Body of pancreas (tissue), 4 donors: ENCODE measurements at places on chromosomes 6 and 20. TPM values are rescaled to one million over a fixed set of nuclear protein-coding genes. Genes with fewer than 3 reads are reported as not detected.

DNA sequence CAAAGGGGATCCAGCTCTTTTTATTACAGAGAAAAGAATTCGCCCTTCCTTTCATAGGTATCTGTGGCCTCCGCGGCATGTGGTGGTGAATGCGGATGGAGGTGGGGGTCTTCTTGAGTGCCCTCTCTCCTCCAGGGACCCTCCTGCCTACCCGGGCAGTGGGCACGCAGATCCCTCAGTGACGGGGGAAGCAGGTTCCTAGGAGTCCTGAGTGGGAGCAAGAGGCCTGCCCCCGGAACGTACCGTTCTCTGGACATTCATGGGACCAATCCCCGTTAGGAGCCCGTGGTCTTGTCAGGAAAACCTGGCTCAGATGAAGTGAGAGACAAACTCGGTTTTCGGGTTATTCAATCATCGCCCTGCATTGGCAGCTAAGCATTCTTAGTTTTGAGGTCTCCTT, 56.4 kb downstream of the SMOC2 start:
- no peak for DNase-seq

DNA sequence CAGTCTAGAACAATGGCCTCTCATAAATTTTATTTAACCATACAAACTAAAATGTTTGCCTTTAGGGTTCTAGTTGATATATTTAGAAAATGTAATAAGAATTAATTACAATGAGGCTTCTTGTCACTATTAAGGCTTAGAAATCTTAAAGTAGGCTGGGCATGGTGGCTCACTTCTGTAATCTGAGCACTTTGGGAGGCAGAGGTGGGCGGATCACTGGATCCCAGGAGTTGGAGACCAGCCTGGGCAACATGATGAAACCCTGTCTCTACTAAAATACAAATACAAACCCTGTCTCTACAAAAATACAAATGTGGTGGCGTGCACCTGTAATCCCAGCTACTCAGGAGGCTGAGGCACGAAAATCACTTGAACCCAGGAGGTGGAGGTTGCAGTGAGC, 99.0 kb upstream of the ADGRF1 start:
- no peak for DNase-seq

DNA sequence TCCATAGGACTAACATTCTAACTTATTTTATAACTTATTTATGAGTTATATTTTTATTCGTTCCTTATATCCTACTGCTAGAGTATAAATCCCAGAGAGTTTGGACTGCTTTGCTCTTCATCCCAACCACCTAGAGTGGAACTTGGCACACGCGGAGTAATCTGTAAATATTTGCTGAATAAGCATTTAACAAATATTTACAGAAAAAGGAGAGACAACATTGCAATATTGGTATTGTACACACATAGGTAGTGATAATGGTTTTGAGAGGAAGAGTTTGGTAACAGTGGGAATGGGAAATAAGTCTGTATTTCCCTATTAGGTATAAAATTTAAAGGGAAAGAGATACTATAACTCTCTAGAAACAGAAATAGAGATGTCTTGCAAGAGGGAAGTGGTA, 634.8 kb upstream of the CITED2 start:
- no peak for DNase-seq

Gene GJA10
- not detected for total RNA-seq
